ENCODE measurements at places on chromosomes 16 and 17.

GRCh38 chr16:89172171-89172527 is 601 bp downstream of the CDH15 start:
- no peak for DNase-seq

- DNase-seq: no peak
Observed at GRCh38 chr16:27650073-27650701, 100.2 kb downstream of the KATNIP start.

GRCh38 chr17:74339537-74340195 is 13.6 kb downstream of the KIF19 start:
- DNase-seq: no peak

- DNase-seq: no peak
Observed at GRCh38 chr17:68820476-68820824, 134.7 kb downstream of the ABCA8 start.

- DNase-seq: no peak
Observed at GRCh38 chr17:57982452-57983170, 5.4 kb downstream of the VEZF1 start.

Measured in NAMALWA (cell line).